SHP77 (cell line): ENCODE measurements at places on chromosomes 1 and 21.

GRCh38 chr1:212699625-212700222 lies at the start of gene BATF3:
Gene BATF3, minus strand, starts transcription at chr1:212699840. Its CDS starts 78 bp downstream, at chr1:212699762.
- no peak for DNase-seq

- no peak for DNase-seq
Measured at GRCh38 chr21:46193829-46194373, 9.6 kb upstream of the SPATC1L start.

DNA sequence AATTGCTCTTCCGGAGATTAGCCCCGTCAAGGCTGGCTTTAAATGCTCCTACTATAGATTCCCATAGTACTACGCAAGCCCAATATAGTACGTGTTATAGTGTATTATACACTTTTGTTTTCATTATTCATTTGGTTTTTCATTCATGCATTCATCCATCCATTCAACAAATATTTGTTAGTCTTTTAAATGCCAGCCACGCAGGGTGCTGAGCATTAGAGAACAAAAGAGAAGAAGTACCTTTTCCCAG lies 513 bp upstream of the RAB3GAP2 start:
- DNase-seq: no peak

DNA sequence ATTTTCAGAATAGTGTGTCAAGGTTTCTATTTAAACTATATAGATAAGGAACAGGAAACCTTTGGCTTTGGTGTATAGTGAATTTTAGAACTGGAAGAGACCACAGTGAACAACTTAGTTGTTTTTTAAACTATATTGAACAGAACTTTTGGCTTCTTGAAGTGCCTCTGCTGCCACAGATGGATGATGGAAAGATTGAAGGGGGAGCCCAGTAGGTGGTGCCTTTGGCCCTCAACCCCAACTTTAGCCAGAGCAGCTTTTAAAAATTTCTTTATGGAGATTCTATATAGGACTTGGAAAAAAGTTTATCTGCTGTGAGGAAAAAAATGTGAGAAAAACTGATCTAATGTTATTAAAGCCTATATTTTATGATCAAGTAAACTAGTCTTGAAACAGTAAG lies 50.2 kb downstream of the SWT1 start:
- DNase-seq: no peak

- peak; percentile 20 for DNase-seq
Measured at GRCh38 chr1:41492341-41492848, 7.9 kb upstream of the EDN2 start.
